GOT3 (cell line): ENCODE measurements at places on chromosomes 3 and 15.
A peak's percentile ranks its signal among the peaks of the same experiment; 100 is the strongest.

DNA sequence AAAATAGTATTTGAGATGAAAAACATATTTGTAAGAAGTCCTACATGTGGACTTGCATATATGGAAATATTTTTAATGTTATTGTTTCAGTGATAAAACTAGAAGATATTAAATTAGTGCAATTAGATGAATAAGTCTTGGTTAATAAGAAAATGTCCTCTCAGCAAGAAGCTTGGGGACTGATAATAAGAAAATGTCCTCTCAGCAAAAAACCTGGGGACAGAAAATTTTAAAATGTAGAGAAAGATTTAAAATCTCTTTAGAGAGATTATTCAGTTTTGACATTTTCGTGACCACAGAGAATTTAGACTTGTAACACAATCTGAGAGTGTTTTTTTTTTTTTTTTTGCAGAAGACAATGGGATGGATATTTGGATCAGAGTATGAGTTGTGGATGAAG, 156.0 kb downstream of the ISL2 start:
- no peak for DNase-seq

DNA sequence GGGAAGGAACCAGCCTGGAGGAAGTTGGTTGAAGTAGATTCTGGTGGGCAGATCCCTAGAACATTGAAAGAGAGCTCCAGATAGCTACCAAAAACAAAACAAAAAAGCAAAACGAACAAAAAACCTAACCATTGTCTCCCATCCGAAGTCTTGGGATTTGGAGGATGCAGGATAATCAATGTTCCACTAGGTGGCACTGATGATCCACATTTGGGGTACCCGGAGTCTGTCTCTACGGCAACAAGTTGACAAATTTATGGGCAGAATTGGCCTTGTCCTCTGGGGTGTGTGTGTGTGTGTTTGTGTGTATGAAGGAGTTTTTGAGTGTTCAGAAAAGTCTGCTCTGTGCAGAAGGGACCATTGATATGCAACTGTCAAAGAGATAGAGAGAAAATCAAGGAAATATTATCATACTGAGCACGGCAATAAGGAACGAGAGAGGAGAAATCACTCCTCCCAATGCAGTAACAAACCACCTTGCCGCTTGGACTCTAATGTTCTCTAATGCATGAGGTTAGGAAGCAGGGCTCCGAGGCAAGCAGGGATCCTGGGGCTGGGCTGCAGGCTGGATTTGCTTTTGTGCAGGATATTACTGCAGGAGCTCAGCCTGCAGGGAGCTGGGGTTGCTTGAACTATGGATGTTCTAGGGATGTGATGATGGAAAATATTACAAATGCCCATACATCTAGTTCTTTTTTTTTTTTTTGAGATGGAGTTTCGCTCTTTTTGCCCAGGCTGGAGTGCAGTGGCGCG, 59.8 kb upstream of the KLHL25 start:
- DNase-seq, result no peak

- DNase-seq, result no peak
These were observed 39.0 kb downstream of the FAM3D start for GRCh38 chr3:58627570-58627885.

DNA sequence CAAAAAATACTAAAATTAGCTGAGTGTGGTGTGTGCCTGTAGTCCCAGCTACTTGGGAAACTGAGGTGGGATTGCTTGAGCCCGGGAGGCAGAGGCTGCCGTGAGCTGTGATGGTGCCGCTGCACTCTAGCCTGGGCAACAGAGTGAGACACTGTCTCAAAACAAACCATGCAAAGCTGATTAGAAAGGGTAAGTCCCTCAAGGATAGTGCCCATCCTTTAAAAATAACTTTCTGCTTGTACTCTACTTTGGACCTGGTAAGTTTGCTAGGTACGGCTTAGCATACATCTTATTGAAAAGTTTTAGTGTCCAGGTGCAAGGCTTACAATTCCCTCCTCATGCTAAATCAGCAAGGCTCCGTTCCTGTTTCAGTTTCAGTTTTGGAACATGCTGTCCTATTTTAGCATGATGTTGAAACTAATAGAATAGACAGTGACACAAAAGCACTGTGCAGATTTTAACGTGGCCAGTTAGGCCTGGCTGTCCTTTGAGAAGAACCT, 21.4 kb downstream of the FEM1B start:
- no peak for DNase-seq

GRCh38 chr3:129598000-129598381, 8.5 kb downstream of the PLXND1 start:
- DNase-seq, result no peak

GRCh38 chr3:55543181-55543614, 56.1 kb upstream of the WNT5A start:
- DNase-seq, result no peak

- DNase-seq, result no peak
These were observed 175.0 kb downstream of the RPLP1 start for GRCh38 chr15:69627548-69628158.

- DNase-seq, result no peak
These were observed 3.0 kb upstream of the NCKIPSD start for GRCh38 chr3:48688737-48689075.

DNA sequence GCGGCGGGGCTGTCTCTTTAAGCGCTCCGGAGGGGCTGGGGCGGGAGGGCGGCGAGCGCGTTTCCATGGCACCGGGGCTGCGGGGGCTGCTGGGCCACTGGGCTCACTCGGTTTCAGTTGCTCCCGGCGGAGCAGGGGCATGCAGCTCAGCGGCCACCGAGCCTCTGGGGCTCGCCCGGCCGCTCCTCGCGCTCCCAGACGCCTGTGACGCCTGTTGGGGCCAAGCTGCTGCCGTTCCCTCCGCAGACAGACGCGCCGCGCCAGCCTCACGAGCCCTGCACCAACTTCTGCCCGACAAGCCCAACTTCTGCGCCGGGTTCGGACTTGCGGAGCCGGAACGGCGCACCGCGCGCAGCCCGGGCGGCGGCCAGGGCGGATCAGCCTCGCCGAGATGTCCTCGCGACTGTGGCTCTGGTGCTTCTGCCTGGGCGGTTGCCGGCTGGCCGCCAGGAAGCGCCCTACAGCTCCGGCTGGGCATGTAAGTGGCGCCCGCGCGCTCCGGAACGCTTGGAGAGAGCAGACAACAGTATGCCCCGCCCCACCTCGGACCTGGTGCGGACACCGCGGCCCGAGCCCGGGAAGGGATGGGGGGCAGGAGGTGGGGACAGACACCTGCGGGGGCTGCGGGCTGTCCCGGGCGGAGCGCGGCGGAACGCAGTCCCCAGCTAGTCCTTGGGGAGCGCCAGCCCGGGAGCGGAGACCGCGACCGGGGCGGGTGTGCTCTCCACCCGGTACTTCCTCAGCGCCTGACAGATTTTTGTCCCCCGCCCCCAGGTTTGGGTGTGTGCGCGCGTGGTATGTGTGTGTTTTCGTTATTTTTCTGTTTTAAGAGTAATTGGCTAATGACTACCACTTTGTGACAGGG, 154.1 kb upstream of the GOLIM4 start:
- DNase-seq, result peak; percentile 40

DNA sequence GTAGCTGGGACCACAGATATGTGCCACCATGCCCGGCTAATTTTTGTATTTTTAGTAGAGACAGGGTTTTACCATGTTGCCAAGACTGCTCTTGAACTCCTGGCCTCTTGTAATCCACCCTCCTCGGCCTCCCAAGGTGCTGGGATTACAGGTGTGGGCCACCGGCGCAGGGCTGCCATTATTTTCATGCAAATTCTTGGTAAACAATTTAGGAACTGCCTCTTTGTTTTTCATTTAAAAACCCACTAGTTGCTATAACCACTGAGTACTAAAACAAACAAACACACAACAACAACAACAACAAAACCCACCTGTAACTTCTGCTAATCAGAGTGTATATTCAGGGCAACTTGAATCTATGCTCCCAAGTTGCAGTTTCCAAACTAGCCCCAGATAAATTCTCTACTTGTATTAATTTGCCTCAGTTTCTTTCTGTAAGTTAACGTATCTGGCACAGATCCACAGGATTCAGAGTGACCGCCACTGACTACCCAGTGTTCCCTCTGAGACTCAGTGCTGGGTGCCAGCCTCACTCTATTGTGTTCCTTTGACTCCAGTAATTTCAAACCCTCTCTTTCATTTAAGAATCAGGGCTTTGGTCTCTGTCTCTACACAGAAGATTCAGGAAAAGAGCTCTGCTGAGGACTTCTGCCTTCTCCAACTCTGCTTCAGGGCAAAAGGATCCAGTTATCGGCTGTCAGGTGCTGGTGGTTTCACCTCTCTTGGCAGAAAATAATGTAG, 18.6 kb upstream of the ZNF710 start:
- no peak for DNase-seq

DNA sequence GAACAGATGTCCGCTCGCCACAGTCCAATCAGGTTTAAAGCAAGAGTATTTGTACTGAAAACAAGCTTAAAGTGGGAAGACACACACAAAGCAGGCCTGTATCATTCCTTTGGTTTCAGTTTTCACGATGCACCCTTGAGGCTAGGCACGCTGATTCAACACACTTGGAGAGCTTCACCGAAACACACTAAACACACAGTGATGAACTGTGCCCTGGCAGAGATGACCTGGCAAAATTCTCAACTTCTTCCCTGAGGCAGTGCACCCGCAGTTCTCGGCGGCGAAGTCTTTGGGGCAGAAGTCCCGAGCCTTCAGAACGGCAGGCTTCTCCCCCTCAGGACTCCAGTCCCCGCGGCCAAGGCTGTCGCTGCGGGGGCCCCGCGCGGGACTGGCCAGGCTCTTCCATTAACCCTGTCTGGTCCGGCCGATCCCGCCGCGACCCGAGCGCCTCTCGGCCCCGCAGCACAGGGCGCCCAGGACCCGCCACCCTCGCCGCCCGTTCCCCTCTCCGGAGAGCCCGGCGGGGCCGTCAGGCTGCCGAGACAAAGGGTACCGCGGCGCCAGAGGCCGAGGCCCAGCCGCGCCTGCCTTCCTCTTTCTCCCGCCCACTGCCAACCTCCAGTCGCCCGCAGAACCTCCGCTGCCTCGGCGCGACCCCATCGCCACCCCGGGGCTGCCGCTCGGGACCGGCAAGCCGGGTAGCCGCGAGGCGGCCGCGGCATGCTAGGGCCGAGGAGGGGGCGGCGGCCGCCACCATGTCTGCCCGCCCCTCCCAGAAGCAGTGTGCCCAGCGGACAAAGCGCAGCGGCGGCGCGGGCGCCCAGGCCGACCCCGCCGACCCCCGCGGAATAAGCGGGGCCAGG, 792 bp downstream of the GABPB1 start:
- DNase-seq, result no peak

- no peak for DNase-seq
These were observed 72.7 kb upstream of the SLC4A7 start for GRCh38 chr3:27556887-27557286.

DNA sequence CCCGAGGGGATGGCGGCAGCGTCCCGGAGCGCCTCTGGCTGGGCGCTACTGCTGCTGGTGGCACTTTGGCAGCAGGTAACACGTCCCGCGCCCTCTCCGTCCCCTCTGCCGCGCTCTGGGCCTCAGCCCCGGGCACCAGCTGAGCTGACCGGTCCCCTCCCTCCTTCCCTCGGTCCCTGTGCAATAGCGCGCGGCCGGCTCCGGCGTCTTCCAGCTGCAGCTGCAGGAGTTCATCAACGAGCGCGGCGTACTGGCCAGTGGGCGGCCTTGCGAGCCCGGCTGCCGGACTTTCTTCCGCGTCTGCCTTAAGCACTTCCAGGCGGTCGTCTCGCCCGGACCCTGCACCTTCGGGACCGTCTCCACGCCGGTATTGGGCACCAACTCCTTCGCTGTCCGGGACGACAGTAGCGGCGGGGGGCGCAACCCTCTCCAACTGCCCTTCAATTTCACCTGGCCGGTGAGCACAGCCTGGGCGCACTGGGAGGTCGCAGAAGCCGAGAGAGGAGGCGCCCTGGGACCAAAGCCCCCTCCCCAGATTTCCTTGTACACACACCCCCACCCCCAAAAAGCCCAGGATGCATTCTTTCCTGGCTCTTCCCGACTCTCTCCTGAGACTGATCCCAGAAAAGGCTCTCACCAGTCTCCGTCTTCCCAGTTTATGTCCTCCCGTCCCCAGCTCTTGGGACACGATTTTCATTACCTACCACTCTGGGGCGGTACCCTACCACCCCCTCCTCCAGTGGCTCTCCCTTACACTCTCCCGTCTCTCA, 705 bp downstream of the DLL4 start:
- no peak for DNase-seq

DNA sequence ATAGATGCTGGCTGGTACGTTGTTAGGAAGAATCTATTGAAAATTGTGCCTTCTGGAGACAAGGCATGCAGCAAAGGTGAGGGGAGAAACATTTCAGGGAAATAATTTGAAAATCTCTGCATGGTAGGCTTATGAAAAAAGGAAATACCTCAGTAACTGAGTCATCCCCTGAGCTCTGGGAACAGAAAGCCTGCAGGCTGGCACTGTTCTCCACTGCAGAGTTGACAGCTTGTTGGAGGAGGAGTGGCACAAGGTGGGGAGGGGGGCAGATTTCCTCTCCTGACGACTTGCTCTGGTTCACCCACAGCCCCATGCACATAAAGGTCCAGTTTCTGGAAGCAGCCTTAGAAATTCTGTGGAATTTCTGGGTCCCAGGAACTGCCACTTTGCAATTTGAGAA, 179.4 kb downstream of the ABHD5 start:
- DNase-seq, result no peak

GRCh38 chr3:159828542-159828943, 160.1 kb upstream of the IL12A start:
- no peak for DNase-seq

GRCh38 chr3:11204697-11205348, 50.5 kb downstream of the HRH1 start:
- DNase-seq, result no peak

GRCh38 chr15:90646662-90647305, 70.4 kb upstream of the BLM start:
- no peak for DNase-seq

DNA sequence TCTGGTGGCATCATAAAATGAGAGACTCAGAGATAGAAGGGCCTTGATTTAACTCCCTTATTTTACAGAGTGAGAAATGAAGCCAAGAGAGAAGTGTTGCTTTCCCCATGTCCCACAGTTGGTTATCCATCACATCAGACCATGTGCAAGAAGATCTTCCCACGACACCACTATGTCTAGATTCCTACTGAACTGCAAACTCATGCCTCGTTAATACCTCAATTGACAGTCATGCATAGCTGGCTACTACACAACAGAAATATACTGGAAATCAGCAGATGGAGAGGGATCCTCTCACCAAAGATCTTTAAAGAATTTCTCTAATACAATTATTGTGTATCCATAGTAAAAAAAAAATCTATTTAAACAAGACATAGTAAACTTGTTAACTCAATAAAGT, 33.3 kb downstream of the PEAK1 start:
- DNase-seq, result no peak

GRCh38 chr3:135759651-135760050, 205.9 kb upstream of the PPP2R3A start:
- no peak for DNase-seq

DNA sequence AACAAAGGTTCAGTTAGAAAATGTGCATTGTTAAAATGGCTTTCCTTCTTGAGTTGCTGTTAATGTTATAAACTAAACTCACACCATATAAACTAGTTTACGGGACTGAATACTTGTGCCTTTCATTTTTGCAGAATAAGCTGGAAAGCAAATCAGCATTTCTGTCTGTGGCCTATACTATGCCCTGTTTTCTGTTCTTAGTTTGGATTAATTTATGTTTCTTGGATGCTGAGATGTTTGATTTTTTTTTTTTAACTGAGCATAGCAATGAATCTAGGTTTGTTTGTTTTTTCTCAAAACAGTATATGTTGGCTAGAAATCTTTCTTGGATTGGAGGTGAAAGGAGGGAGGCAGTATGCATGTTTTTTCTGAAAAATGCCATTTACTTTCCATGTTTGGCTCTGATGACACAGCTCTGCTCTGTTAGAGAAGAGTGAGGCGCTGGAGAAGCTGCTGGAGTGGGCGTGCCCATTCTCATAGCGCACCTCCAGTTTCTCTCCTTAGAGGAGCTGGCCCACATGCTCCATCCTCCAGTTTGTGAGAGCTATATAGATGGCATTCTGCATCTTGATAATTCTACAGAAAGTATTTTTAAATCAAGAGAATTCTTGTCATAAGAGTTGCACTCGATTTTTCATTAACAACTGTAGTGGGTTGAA, 423.6 kb upstream of the TPM1 start:
- DNase-seq, result no peak
